ENCODE measurements at places on chromosomes 5 and 9. TPM values are rescaled to one million over a fixed set of nuclear protein-coding genes. Genes with fewer than 3 reads are reported as not detected.

DNA sequence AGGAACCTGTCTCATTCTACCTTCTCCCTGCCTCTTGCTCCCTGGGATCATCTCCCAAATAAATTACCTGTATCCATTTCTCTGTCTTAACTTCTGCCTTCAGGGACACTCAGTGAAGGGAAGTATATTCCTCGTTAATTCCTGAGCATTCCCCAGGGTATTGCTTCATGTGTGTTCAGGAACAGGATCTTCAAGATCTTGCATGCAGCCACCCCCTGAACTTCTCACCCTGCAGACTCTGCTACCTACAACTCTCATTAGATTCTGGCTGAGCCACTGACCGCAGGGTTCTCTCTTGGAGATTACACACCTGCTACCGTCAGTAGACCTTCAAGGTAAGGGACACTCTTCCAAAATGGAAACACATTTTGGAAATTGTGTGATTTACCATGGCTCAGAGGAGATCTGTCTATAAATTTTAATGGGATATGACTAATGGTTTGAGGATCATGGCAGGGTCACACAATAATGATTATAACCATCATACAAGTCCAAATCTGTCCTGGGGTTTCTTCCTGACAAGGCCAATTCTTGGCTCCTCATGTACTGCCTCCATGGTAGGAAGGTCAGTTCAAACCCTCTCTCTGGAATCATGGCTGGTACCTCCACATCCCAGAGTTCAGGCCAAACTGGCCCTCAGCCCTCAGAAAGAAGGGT lies 38.9 kb upstream of the UGCG start:
- DNase-seq = peak; percentile 87

FGF1 gene
- 9.7 TPM for total RNA-seq

GRCh38 chr5:146001544-146002190 lies 65.3 kb downstream of the SH3RF2 start:
- peak; percentile 31 for DNase-seq

ZNF782 gene
- 5.3 TPM for total RNA-seq

DNA sequence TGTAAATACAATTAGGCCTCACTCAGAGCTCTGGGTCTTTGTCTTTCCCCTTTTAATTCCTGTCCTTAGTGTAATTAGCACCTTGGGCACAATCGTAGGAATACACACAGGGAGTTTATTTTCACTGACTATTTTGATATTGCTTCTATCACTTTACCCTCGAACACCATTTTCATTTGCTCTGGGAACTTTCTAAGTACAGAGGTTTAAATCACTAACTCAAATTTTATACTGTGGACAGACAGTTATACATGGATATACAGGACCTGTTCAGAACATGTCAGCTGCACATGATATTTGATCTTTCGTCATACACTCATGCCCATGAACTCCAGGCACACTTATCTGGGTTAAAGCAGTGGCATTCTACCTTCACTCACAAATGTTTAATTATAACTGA lies 217.8 kb upstream of the TMEM161B start:
- no peak for DNase-seq

DNA sequence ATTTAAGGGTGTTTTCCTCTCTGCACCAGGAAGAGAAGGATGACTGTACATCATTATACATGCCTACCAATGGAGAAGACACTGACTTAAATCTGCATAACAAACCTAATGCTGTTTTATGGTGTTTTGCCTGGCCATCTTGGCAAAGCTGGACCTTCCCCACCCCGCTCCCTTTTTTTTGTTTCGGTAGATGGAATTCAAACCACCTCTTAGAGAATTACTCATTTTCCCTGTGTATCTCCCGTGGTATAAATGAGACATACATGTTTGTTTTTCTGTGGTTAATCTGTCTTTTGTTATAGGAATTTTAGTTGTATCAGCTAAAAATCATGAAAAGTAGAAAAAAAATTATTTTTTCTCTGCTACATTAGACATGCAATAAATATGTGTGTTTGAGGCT lies 28.8 kb downstream of the IL12B start:
- DNase-seq = no peak

SLC46A2 gene
- total RNA-seq = not detected

PDLIM4 gene
- total RNA-seq = 26.5 TPM

GRCh38 chr9:3955305-3955687 lies 344.6 kb downstream of the GLIS3 start:
- no peak for DNase-seq

GRCh38 chr9:72743836-72744235 lies 209.0 kb downstream of the ALDH1A1 start:
- no peak for DNase-seq
